ENCODE measurements at places on chromosomes 7 and 10.

GRCh38 chr7:134834689-134835462 lies 55.4 kb downstream of the CALD1 start:
- DNase-seq = no peak

DNA sequence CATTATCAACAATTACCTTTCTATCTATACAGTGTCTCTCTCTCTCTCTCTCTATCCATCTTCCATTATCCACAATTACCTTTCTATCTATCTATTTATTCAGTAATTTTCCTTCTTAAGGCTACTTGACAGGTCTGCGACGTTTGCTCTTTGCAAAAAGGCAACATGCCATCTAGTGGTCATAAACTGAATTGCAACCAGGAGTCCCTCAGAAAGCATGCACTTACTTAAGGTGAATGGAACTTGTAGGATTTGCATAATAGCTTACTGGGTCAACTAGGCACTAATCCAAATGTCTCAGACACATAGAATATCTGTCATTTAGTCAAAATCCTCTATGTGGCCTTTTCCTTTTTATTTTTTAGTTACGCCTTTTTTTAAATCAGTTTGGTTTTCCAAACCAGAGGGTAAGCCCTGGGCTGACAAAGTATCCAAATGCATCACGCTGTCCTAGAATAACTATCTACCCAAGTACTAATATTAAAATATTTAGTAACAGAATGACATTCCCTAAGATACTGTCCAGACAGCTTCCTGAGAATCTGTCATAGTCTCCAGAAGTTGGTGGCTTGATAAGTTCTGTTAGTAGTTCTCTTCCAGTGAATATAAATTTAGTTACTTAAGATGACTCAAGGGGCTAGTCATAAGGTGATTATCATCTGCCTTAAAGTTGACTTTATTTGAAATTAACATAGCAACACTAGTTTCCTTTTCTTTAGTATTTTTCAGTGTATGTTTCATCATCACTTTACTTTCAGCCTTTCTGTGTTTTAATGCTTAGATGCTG lies 208.3 kb downstream of the PPP1R3A start:
- peak; percentile 33 for DNase-seq

DNA sequence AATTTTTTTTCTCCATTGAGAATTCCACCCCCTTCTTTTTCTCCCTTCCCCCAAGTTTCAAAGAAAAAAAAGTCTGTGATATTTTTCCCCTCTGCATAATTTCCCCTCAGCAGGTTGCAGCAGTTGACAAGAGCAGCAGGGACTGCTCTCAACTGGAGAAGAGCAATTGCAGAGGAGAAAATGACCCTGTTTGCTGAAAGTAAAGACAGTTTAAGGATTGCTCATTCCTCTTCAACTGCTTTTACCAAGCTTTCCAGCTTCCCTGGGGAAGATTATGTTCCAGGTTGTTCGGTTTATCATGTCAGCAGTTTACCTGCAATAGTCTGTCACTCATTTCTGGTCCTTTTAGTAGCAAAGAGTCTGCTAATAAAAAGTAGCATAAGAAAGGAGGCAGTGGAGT lies 16.2 kb downstream of the AGK start:
- no peak for DNase-seq

DNA sequence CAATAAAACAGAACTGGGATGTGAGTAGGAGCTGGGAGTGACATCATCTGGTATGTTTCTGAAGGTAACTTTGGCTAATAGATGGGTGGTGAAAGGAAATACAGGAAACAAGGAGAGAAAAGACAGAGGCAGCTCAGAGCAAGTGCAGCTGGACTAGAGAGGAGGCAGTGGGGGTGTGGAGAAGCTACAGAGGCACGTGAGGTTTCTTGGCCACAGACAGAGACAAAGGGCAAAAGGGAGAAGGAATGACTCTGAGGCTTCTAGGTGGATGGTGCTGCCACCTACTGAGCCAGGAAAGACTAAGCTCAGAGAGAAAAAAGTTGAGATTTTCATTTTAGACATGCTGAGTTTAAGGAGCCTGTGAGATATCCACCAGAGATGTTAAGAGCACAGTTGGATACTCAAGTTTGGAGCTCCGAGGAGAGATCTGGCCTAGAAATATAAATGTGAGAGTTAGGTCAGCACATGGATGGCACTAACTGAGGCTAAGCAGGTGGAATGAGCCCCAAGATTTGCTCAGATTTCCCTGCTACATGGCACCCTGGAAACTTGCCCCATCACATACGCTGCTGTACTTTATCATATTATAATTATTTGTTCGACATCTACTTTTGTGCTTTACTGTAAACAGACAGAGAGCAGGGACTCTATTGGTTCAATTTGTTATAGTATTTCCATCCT lies 293.0 kb upstream of the IMMP2L start:
- peak; percentile 28 for DNase-seq

GRCh38 chr10:86105181-86105580 lies 261.4 kb downstream of the GRID1 start:
- DNase-seq = no peak
